ENCODE measurements at places on chromosomes 4 and X. TPM values are rescaled to one million over a fixed set of nuclear protein-coding genes. Genes with fewer than 3 reads are reported as not detected.

RTL3 gene
- total RNA-seq = 0.50 TPM

EDA2R gene
- total RNA-seq = 3.2 TPM

CDKL2 gene
- 0.84 TPM for total RNA-seq

DIPK2B gene
- total RNA-seq = not detected

SCD5 gene
- total RNA-seq = 4.0 TPM

GPR82 gene
- not detected for total RNA-seq

DCAF4L1 gene
- total RNA-seq = not detected
